ENCODE measurements at places on chromosomes 7 and 10. TPM values are rescaled to one million over a fixed set of nuclear protein-coding genes. Genes with fewer than 3 reads are reported as not detected.

Gene CDK14
- 10.2 TPM for total RNA-seq

Gene GPR26
- total RNA-seq = not detected

Gene AMPH
- total RNA-seq = not detected

GRCh38 chr10:9625304-9625703 lies 1392.4 kb upstream of the CELF2 start:
- no peak for DNase-seq

DNA sequence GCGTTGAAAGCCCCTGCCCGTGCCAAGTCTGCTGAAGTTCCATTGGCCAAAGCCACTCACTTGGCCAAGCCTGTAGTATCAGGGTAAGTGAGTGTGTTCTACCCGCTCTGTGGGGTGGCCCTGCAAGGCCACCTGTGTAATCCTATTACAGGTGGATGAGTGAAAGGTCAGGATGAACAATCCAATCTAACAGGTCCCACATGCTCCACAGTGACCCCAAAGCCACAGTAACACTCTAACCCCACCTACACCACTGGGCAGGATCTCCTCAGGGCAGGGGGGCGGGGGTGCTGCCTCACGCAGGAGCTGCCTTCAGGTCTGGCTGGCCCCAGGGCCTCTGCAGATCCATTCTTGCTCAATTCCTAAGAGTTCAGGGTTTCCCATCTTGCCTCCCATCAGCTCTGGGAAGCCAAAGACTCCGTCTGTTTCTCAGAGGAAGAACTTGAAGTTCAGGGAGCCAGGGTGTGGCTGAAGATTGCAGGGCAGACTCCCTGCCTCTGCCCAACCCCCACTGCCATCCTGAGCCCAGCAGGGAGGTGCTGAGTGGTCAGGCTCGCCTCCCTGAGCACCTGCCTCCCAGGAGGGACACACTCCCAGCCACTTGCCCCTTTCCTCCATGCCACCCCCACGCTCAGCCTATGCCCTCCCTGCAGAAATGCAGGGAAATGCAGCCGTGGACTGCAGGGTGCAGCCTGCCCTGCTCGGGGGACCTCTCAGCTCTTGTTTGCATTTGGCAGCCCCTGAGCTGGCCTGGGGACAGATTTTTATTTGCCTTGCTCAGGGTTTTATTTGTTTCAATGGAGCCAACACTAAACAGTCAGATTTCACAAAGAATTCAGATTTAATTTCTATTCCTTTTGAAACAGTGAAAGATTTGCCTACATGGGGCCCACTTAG lies 9.8 kb upstream of the COMTD1 start:
- DNase-seq = no peak

- DNase-seq = no peak
Observed at GRCh38 chr7:41907444-41907843, 204.6 kb upstream of the INHBA start.

Data from HCT116 (cell line).